ENCODE measurements at places on chromosomes 1 and 21. TPM values are rescaled to one million over a fixed set of nuclear protein-coding genes. Genes with fewer than 3 reads are reported as not detected.

DNA sequence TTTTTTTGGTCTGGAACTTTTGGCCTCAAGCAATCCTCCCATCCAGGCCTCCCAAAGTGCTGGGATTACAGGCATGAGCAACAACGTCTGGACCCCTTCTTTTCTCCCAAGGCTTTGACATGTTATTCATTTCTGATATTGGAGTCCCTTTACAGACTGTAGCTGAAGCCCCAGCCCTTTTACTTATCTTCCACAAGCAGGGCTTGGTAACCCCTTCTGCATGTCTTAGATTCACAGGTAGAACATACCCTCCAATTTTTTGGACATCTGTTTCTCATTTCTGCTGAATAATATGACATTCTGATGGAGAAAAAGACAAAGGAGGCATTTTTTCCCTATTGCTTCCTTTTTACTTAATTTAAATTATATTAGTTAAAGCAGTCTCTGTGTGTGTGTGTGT lies 39.2 kb upstream of the RGS21 start:
- DNase-seq = no peak

DNA sequence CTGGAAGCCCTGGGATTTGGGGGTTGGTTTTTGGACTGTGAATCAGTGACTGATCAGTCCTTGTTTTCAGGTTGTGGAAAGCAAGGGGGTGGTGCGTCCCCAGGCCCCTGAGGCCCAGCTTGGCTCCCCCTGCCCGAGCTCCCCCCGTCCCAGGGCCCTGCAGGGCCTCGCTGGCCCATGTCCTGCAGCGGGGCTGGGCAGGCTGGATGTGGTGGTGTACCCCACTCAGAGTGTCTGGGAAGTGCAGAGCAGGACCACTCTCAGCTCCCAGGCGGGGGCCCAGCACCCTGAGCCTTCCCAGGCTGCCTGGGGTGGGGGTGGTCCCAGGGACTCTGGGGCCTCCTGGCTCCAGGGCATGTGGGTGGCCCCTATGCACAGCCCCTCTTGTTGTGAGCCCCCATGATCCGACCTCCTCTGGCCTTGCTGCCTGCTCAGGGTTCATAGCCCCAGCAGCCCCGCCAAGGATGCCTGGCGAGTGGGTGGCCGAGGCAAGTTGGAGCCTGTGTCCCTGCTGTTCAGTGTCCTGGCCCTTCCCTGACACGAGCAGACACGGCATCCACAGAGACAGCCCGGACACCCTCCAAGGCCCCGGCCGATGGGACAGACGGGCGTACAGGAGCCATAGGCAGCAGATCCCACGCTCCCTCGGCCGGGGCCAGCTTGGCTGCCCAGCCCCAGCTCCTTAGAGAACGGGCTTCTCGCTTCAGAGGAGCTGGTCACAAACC lies 37.9 kb downstream of the SLX9 start:
- no peak for DNase-seq

GRCh38 chr1:40740997-40741736 lies 42.4 kb upstream of the KCNQ4 start:
- DNase-seq = no peak

- no peak for DNase-seq
Measured at GRCh38 chr1:26293911-26294463, 12.4 kb downstream of the UBXN11 start.

- DNase-seq = no peak
Measured at GRCh38 chr21:44539046-44539445, 949 bp downstream of the KRTAP10-1 start.

The YOD1 gene
- 3.5 TPM for total RNA-seq

The SYCP1 gene
- not detected for total RNA-seq
